SW 1271 (cell line): ENCODE measurements at places on chromosomes 12 and 14.
A peak's percentile ranks its signal among the peaks of the same experiment; 100 is the strongest.

DNA sequence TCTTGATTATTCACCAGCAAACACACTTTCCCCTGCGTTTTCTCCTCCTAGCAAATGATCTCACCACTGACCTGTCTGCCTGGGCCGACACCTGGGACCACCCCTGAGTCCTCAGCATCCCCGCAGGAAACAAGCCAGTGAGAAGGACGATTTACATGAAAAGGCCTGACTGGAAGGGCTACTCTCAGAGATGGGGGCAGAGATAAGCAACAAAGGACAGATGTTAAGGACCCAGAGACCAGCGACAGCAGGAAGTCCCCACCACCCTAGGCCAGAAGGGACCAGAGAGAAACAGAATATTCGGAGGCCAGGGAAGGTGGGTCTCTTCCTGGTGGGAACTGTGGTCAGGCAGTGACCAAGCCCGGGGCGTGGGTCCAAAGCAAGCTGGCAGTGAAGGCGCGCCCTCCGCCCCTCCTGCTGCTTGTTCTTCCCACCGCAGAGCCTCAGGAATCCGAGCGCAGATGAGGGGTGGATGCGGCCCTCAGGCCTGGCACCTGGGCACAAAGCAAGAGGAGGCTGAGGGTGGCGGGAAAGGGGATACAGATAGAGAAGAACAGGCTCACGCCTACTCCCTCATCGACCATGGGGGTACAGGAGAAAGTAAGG, 55.8 kb downstream of the STX2 start:
- DNase-seq: no peak

GRCh38 chr14:51912112-51912786, 51.8 kb downstream of the GNG2 start:
- DNase-seq: no peak

DNA sequence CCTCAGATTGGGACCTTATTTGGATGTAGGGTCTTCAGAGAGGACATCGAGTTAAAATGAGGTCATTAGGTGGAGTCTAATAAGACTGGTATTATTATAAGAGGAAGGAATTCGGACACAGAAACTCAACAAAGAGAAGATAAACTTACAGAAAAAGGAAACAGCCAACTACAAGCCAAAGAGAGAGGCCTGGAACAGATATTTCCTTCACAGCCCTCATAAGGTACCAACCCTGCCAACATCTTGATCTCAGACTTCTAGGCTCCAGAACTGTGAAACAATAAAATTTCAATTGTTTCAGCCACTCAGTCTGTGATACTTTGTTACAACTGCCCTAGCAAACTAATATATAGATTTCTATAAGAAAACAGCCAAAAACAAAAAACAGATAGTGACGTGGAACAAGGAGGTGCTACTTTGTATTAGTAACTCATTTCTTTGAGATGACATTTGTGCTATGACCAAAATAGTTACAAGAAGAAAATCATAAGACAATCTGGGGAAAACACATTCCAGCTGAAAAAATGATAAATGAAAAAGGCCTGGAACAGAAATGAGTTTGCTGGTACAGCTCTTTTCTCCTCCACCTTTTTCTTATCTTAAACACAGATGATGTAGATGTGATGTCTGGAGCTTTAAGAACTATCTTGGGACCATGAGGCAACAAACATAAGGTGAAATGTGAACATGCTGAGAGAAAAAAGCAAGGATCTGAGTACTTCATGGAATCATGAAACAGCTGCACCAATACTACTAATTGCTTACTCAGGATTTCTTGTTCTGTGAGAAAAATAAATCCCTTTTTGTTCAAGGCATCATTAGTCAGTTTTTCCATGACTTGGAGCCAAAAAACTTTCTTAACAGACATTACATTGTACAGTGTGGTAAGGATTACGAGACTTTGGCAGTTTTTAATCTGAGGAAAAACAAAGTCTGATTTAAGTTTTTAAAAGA, 243.2 kb downstream of the ANO6 start:
- DNase-seq: no peak

GRCh38 chr12:107448198-107448597, 237.4 kb upstream of the PWP1 start:
- DNase-seq: no peak

DNA sequence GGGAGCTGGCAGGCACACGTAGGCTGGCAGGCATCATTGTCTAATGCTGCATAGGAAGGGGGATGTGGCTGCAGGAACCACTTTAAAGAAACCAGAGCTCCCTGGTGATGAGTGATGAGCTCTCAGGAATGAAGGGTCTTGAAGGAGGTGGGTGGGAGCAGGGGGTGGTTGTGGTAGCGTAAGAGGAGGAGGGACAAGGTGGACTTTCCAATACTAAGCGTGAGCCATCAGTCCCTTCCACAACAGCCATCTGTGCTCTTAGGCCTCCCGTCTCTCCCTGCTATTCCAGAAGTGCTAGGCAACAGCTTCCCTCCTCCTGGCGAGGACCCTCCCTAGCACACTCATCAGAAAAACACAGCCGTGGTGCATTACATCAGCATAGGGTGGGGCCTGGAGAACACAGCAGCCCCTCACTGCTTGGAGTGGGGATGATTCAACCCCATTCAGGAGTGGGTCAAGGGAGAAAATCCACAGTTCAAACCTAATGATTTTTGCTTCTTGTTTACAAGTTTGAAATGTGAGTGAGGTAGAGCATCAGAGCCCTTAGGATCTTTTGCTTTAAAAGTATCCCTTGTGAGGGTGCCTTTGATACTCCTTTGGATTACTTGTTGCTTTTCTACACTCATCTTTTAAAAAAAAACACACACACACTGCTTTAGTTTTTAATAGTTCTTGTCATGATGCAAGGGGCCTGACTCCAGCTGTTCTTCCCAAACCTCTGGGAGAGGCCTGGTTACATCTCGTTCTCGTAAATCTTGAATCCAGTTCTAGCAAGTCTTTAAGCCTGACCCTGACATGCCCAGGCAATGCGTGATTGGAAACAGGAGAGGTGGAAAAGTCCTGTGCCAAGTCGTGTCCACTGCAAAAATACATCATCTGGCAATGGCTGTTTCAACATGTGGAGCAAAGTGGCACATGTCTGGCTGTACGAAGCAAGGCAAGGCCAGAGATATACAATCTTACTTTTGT, 356.4 kb upstream of the DDHD1 start:
- no peak for DNase-seq

- no peak for DNase-seq
Measured at GRCh38 chr12:34142430-34142829, 120.1 kb downstream of the ALG10 start.

- no peak for DNase-seq
Measured at GRCh38 chr14:72662214-72662613, 231.7 kb downstream of the DPF3 start.

- DNase-seq: no peak
Measured at GRCh38 chr12:16472631-16473030, 125.2 kb downstream of the MGST1 start.

GRCh38 chr14:92619671-92620456, 106.3 kb downstream of the RIN3 start:
- DNase-seq: no peak

DNA sequence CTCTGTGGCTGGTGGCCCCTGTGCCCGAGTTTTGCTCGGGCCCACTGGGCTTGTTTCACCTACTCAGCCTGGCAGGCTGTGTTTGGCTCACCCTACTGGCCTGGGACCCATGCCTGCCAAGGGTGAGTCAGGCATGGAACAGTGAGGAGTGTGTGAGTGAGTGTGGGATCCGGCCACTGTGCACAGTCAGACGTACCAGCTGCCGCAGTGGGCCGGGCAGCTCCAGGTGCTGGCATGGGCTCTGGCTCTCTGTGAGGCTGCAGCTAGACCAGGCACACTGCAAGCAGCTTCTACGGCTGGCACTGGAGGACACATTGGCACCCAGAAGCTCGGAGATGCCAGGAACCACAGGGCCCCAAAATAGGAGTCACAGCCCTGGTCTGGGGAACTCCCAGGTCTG, 40.6 kb downstream of the HSD17B6 start:
- no peak for DNase-seq

- DNase-seq: peak; percentile 9
Measured at GRCh38 chr14:46490238-46490685, 161.3 kb downstream of the RPL10L start.

DNA sequence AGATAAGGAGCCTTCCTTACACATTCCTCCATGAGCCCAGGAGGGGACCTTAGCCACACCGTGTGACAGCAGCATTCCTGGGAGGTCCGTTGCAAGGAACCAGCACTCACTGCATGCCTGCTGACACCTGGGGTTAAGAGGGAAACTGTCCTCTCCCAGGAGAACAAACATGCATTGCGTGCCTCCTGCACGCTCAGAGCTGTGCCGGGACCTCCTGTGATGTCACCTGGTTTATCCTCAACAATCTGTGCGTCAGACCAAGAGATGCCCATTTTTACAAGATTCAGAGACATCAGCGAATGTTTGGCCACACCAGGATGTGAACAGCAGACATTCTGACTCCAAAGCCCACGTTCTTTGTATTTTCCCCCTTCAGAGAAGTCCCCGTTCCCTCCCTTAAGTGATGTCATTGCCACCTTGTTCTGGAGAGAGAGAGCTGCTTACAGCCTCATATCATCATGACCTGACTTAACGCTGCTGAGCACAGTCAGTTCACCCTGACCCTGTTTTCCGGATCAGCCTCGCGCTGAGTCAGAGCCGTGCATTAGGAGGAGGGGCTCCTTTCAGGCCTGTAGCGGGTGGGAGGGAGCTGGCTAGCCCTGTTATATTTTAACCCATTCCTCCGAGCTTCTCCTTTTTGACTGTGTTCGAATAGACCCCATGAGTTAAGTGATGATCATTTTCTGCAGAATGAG, 36.2 kb downstream of the TMEM120B start:
- peak; percentile 57 for DNase-seq

DNA sequence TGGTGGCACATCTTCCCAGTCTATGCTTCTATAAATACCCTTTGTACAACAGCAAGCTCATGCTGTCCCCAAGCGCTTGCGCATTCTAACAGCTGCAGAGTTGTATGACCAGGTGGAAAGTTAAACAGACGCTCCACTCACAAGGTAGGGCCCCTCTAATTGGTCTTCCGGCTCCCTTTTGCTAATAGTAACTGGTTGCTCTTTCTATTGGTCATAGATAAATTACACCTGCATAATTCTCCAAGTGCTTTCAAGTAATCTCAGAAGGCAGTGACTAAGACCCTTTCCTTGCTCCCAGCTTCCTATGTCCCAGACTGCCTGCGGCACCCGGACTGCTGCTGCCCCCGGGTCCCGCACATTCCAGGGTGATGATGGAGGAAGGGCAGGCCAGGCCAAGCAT, 6.1 kb upstream of the TSPAN9 start:
- DNase-seq: no peak

DNA sequence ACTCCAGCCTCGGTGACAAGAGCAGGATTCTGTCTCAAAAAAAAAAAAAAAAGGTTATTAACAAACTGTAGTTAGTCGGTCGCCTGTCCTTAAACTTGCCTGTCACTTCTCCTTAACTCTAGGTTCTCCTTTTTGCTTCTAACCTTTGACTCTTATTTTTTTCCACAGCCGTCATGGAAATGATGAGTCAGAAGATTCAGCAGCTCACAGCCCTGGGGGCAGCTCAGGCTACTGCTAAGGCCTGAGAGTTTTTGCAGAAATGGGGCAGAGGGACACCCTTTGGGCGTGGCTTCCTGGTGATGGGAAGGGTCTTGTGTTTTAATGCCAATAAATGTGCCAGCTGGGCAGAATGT, 418 bp upstream of the MYG1 start:
- DNase-seq: peak; percentile 61

- DNase-seq: no peak
Measured at GRCh38 chr12:31312431-31312830, 13.5 kb downstream of the SINHCAF start.

DNA sequence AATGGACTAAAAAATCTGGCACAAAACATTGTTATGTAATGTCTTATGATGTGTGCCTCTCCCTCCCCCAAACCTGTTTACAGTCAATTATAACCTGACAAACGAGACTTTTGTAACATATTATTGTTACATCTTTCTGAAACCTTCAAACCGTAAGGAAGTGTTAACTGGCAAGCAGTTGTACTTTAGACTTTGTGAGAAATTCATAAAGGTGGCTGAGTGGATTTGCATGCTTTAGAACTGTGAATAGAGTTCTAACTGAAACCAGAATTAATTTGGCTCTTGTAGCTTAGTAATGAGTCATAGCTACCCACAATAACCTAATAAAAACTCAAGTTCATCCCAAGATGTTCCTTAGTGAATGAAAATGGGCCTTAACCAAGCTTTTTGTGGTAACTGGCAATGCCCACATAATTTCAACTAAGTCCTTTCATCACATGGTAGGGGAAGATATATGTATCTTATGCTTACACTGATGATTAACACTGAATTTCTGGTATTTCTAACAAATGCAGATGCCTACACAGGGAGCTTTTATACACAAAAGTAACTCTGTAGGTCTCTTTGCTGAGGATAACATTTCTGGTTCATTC, 29.7 kb downstream of the RAD9B start:
- no peak for DNase-seq

DNA sequence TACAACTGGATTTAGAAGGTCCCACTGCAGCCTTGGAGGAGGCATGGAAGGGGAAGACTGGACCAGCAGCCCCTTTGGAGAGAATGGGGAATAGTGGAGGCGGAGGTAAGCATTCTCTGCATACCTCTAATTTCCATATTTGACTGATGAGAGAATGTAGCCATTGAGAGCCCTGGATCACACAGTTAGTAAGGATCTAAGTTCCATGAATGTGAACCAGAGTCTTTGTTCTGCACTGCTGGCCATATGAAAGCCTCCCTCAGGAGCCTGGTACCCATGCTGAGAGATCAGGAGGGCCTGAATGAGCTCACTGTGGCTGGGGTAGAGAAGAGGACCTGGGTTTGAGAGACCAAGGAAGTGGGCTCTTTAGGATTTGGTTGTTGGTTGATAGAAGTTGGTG, 192.1 kb downstream of the TMEM132C start:
- no peak for DNase-seq

DNA sequence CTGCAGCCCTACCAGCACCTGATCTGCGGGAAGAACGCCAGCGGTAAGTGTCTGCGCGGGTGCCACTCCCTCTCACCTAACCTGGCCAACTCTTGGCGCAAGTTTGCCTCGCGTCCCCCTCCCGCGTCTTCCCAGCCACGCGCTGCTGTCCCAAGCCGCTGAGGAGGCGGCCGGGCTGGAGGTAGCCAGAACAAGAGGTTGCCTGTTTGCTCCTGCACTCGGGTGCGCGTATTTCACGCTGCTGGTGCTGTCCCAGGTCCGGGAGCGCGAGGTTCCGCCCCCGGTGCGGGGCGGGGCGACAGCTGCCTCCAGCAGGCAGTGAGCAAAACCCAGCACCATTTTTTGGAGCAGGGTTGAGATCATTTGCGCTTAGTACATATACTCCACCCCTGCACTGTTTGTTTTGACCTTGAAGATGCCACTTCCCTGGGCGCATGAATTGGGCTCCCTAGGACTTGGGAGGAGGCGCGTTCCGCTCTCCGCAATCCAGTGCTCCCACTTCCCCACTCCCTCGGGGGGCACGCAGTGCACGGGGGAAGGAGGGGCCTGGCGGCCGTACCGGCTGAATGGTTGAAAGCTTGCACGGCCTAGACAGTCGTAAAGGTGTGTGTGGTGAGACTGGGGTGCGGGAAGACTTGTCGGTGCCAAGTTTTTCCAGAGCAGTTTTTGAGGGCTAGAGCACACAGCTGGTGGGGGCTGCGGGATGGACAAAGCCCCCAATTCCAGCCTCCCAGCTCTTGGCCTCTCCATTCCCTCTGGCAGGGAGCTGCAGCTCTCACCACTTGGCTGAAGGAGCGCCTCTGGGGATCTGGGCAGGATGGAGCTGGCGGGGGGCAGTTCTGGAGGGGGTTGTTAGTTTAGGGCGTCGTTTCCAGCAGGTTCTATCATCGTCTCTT, 226.9 kb upstream of the CRY1 start:
- peak; percentile 16 for DNase-seq
